T-helper 2 cell treated with Interferon-gamma antibody and Interleukin-4, amounts not matched to agents 100 ng/mL and 5 ng/mL, for 36 hours (primary cell): ENCODE measurements at places on chromosomes 11 and 22. TPM values are rescaled to one million over a fixed set of nuclear protein-coding genes. Genes with fewer than 3 reads are reported as not detected.

The OR5P2 gene
- total RNA-seq, result not detected in 2 replicates

The GP1BB gene
- not detected in 2 replicates for total RNA-seq

The AP2A2 gene
- 59.6 and 69.5 TPM in 2 replicates for total RNA-seq

The VPS26B gene
- 55.6 and 56.4 TPM in 2 replicates for total RNA-seq

The LRRC75B gene
- 1.7 and 2.2 TPM in 2 replicates for total RNA-seq

The DNAJC24 gene
- 14.6 and 21.0 TPM in 2 replicates for total RNA-seq

The ACR gene
- not detected in 2 replicates for total RNA-seq
